Uterus (tissue), 4 donors: ENCODE measurements at places on chromosomes 5 and 9.

DNA sequence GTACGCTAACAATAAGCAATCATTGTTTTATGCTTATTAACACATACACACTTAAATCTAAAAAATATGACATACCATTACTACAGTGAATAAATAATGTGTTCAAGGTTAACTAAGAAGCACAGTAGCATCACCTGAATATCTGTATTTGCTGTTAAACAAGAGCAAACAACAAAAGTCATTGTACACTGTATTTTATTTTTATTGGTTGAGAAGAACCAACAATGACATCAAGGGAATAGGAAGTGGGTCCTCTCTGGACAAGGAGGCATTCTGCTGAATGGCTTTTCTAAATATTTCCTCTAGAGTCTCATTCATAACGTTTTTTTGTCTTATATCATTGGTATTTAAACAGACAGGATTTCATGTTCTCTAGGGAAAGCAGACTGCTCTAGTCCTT is 460.4 kb downstream of the CDH9 start:
- no peak for DNase-seq

DNA sequence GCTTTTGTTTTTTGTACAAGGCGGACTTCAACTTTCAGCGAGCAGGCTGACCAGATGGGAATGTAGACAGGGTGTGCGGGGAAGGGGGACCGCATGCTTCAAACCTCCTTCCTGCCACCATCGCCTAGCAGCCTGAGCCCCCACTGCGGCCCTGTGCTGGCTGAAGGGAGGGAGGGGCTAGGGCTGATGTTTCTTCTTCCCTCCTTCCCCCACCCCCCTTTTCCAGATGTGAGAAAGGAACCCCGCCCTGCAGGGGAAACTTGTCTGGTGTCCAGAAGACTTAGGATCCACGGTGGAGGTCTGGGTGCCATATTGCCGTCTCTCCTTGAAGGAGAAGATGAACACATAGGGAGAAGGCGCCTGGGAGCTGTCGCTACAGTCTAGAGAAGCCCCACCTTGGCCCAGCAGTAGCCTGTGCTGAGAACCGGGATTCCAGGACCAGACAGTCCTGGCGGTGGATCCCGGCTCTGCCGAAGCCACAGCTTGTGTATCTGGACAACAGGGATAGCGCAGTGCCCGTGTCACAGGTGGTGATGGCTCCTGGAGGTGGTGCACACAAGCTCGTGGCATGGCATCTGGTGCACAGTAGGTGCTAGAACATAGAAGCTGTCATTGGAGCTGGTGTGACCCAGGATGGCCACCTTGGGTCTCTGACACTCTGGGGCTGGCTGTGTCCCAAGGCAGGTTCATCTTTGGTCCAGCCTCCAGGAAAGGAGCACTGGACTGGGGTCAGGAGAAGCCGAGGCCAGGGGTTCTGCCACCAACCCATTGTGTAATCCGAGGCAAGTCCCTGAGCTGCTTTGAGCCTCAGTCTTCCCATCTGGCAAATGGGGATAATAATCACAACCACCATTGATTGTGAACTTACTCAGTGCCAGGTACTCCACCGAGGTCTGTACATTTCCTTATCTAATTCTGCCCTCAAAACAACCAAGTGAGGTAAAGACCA is 205.6 kb downstream of the C9orf50 start:
- DNase-seq = no peak

GRCh38 chr5:179833056-179833708 is 12.5 kb downstream of the SQSTM1 start:
- DNase-seq = no peak

DNA sequence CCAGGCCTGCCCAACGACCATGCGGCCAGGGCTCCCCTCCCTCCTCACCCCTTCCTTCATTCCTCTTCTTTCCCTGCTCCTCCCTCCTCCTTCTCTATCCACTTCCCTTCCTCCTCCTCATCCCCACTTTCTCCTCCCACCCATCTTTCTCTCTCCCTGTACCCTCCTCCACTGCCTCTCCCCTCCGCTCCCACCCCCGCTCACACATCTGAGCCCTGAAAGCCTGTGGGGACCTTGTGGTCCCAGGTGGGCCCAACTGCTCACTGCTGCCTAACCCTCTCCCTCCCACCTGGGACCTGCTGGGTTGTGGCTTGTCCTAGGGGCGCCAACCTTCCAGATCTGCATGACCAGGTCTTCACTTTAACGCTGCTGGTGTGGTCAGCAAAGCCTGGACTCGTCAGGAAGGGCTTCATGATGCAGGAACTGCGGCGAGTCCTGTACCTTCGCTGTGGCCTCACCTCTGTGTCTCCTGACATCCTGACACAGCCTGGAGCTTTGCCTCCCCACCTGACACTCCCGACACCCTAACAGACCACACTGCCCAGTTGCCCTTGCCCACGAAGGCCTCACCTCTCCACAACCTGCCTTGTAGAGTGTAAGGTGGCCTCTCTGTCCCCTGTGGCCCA is 34.6 kb downstream of the C5orf15 start:
- no peak for DNase-seq

GRCh38 chr9:7536310-7536939 is 263.2 kb downstream of the DMAC1 start:
- DNase-seq = no peak

GRCh38 chr9:14478175-14479162 is 164.5 kb upstream of the NFIB start:
- DNase-seq = no peak

DNA sequence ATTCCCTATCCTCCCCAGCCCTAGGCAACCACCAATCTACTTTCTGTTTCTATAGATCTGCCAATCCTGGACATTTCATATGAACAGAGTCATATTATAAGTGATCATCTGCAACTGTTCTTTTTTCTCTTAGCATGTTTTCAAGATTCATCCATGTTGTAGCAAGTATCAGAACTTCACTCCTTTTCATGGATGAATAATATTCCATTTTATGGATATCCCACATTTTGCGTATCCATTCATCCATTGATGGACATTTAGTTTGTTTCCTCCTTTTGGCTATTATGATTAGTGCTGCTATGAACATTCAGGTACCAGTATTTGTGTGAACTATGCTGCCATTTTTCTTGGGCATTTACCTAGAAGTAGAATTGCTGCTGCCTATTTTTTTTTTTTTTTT is 51.3 kb upstream of the HAND1 start:
- no peak for DNase-seq

- no peak for DNase-seq
Observed at GRCh38 chr9:20698782-20699181, 14.7 kb downstream of the FOCAD start.
